ENCODE measurements at places on chromosomes 4 and X. TPM values are rescaled to one million over a fixed set of nuclear protein-coding genes. Genes with fewer than 3 reads are reported as not detected.

The LIN54 gene
- total RNA-seq, result 10.9 TPM

The VCX2 gene
- not detected for total RNA-seq

The FAM47B gene
- total RNA-seq, result not detected

The WDR1 gene
- 501 TPM for total RNA-seq

The CFAP99 gene
- total RNA-seq, result not detected

The GUCY1A1 gene
- total RNA-seq, result not detected

The GAB1 gene
- 51.8 TPM for total RNA-seq

The IL1RAPL1 gene
- total RNA-seq, result 0.18 TPM

The CYSLTR1 gene
- total RNA-seq, result 0.13 TPM

The PF4V1 gene
- total RNA-seq, result not detected

The NKX3-2 gene
- 4.5 TPM for total RNA-seq

The KANTR gene
- total RNA-seq, result 10.5 TPM

The CXCL10 gene
- total RNA-seq, result not detected

The PDGFRA gene
- total RNA-seq, result 3.4 TPM

DNA sequence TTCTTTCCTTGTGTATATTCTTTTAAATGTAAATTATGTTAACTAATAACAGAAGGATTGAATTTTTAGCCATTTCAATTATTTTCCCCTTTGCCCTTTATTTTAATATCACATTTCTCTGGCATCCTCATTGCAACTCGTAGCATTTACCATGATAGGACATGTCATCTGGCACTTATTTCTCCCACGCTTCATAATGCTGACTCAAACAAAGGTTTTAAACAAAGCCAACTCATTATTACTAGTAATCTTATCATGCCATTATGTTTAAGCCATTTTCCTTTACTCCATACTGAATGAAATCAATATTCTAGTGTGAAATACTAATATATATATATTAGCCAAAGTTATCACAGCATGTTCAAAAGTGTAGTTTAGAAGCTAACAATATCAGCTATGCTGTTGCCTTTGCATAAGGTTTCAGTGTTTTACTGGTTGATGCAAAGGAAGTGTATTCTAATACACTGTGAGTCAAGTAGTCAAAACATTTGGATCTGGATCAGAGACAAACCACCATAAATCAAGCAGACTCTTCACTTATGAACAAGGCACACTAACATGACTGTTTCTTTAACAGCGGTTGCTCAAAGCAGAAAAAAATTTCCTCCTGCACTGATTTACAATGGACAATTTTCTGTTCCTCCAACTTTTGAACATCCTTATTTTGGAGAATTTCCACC lies 281.6 kb downstream of the SLC7A11 start:
- no peak for DNase-seq

GRCh38 chr4:188707036-188707435 lies 567.8 kb downstream of the TRIML1 start:
- no peak for DNase-seq

GRCh38 chrX:132958091-132958703 lies at the start of gene HS6ST2:
Gene HS6ST2, minus strand, starts transcription at chrX:132958629.
- DNase-seq, result peak; percentile 35

DNA sequence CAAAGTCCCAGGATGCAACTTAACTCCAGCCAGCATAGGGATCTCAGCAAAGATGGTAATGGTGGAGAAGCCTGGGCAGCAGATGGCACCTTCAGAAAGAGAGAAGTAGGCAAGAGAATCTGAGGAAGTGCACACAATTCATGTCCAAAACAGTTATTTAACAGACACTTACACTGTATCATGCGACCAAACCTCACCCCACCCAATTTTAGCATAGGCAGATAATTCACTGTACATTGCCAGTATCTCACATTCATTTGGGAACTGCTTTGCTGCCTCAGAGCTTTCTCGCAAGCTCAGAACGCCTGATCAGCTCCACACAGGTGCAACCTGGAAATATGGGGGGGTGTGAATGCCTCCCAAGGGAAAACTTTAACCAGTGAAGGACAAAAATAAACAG lies 143.0 kb upstream of the MAOA start:
- DNase-seq, result no peak

- no peak for DNase-seq
Measured at GRCh38 chrX:150926304-150926703, 27.8 kb upstream of the CD99L2 start.

- DNase-seq, result no peak
Measured at GRCh38 chr4:140363558-140363957, 9.9 kb upstream of the SCOC start.

- DNase-seq, result no peak
Measured at GRCh38 chrX:96435378-96436035, 249.1 kb upstream of the DIAPH2 start.

DNA sequence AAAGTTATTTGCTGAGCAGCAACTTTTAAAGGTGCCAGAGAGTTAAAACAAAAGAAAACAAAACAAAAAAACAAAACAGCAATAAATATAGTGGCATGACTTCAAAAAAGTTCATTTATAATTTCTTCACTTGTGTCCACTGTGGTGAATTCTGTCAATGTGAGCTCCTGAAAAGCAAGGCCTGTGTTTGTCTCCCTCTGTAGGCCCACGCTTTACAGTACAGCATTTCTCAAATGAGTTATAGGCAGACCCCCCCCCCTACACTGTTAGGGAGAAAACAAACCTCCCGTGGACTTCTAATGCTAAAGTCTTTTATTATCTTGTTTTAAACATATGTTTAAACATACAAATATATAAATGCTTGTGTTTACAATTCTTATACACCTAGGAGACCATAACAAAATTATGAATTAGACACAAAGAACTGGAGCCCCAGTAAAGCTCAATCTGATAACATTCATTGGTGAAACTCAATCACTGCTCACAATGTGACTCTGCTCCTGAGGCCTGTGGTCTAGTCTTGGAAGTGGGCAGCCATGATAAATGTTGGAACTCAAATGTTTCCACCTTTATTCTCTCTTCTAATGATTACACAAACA lies 47.0 kb upstream of the SCOC start:
- DNase-seq, result peak; percentile 34

DNA sequence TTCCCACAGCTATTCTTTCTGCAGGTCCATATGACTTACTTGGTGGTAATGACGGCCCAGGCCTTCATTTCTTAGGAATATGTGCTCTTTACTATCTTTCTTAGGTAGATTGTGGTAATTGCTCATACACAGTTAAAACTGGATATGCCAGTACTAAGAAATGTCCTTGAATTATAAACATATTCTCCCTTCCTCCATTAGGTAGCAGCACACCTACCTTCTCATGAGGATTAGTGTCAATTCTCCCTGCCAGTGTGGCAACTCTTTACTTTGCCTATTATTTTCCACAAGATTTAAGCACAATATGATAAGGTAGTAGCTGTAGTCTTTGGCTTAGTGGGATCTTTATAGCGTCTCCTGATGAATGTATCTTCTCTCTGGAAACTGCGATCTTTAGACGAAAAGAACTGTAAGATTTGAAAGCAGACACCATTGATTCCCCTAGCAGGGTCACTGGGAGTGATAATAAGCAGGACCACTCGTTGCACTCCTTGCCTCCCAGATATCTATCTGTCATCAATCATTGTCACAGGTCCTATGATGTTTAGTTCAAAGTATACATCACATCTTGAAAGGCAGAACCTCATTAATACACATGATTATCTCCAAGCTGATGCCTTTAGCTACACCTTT lies 1240.7 kb downstream of the C4orf33 start:
- no peak for DNase-seq

DNA sequence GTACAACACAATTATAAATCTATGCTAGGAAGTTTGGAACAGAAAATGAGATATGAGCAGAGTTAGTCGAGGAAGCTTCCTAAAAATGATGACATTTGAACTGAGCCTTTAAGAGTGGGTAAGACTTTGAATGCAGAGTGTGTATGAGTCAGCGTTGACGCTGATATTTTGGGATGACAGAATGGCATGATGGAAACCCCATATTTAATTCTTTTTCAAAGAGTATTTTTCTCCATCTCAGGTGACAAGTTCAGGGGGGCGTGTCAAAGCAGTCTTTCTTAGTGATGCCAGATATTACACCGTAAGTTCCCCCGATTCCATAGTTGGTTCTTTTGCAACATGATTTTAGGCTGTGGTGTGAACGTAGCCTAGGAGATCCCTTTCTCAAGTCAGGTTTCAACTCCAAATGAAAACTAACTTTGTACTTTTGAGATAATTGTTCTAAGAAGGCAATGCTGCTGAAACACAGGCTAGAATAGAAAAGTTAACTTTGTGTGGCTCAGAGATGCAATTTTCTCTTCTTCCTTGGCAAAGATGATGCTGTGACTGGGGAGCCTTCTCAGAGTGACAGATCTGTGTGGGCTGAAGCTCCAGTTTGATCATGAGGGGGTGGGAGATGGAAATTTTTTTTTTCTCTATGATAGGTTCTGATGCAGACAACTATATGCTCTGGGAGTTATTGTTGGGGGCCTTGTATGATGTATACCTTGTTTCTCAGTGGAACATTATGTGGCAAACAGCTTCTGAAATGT lies 59.2 kb downstream of the GLUD2 start:
- no peak for DNase-seq

- no peak for DNase-seq
Measured at GRCh38 chrX:132236121-132236520, 16.9 kb upstream of the RAP2C start.

- DNase-seq, result no peak
Measured at GRCh38 chr4:87843936-87844335, 11.2 kb downstream of the MEPE start.

DNA sequence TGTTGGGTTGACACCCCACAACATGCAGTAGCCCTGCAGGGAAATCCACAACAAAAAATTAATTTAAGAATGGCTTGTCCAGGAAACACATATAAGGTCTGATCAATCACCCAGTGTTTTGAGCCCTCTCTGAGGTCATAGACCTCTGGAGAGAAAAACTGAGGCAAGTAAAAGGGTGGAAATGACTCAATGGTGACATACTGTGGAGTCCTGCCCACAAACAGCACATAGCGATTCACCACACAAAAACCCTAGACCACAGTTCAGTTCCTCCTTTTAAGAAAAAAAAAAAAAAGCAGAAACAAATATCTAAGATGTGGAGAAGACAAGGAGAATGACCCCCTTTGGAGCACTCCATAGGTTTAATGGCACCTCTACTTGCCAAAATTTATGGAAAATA lies 2691.0 kb downstream of the PCDH7 start:
- DNase-seq, result no peak

GRCh38 chr4:24578364-24578763 lies 6.0 kb downstream of the DHX15 start:
- no peak for DNase-seq

GRCh38 chr4:61301271-61301670 lies 101.1 kb downstream of the ADGRL3 start:
- DNase-seq, result no peak

GRCh38 chr4:145285928-145286327 lies 105.5 kb upstream of the OTUD4 start:
- DNase-seq, result no peak

- no peak for DNase-seq
Measured at GRCh38 chr4:168677879-168678278, 181.0 kb downstream of the PALLD start.

GRCh38 chr4:174563399-174563798 lies 41.1 kb upstream of the HPGD start:
- DNase-seq, result no peak

DNA sequence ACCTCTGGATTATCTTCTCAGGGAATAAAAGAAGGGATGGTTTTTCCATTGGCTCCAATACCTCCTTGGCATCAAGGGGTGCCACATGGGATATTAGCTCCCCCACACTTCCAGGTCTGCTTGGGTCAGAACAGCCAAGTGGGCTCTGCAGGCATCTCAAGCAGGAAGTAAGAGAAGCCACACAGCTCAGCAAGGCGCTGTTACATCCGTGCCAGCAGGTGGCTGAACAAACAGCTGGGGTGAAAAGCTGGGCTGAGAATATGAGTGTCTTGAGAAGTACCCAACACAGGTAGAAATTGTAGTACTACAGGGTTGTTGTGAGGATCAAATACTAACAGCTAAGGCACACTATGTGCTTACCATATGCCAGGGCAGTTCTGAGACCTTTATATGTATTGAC lies 76.7 kb upstream of the TMEM150C start:
- DNase-seq, result no peak

- DNase-seq, result no peak
Measured at GRCh38 chrX:41289095-41289494, 44.9 kb upstream of the DDX3X start.

DNA sequence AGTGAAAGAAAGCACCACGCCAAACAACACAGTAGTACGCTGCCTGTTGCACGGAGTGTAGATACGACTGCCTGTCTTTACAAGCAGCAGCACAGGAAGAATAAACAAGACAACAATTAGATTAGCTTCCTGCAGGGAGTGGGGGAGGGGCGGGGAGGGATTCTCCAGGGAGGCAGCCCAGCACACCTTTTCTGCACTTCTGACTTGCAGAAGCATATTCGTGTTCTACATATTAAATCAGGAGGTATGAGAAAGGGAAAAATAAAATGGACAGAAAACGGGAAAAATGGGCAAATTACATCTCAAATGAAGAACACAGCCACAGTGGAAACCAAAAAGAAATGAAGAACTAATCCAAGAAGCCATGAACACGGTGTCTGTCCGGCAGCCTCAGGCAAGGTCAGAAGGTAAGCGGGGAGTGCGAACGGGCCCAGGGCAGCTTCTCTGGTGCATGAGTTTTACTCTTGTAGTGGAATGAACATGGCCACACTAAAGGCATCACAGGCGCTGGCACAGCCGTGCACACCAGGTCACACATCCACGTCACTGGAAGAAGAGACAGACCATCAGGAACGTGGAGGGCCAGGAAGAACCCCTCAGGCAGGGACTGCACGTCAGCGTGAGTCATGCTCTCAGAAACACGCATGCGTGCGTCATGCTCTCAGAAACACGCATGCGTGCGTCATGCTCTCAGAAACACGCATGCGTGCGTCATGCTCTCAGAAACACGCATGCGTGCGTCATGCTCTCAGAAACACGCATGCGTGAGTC lies 20.1 kb upstream of the ADRA2C start:
- no peak for DNase-seq

Measured in endothelial cell (in vitro differentiated cells).